Inflammatory macrophage treated with lipopolysaccharide for 1 hour (primary cell): ENCODE measurements at places on chromosomes 7 and 10.

DNA sequence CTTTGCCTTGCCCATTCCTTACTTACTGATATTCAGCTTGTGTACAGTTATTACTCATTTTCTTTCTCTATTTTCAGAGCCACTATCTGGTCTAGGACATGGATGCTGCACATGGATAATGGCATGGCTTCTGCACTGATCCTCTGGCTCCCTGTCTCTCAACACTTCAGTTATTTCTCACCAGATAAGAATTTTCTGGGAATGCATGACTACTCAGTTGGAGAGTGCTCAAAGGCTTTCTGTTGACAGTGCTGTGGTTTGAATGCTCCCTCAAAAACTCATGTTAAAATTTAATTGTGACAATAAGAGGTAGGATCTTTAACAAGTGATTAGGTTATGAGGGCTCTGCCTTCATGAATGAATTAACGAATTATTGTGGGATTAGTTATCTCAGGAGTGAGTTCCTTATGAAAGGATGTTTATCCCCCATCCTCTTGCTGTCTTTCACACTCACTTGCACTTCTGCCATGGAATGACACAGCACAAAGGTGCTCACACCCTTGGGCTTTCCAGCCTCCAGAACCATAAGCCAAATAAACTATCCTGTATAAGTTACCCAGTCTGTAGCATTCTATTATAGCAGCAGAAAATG lies 16.1 kb upstream of the PIK3CG start:
- DNase-seq, result no peak

- DNase-seq, result no peak
Measured at GRCh38 chr7:2621061-2621828, 10.5 kb upstream of the TTYH3 start.

DNA sequence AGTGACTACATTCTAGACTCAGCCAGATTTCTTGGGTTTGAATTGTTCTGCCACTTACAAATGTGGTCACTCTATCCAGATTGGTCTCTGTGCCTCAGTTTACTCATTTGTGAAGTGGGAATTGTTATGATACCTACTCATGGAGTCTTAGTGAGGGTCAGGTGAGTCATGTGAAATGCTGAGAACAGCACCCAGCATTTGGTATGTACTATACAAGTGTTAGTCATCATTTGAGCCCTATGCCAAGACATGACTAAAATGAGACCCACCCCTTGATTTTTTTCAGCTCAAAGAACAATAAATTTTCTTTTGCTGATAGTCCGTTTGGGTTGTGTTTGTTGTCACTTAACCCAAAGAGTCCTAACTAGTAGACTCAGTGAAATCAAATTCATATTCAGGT lies 92.8 kb downstream of the CHN2 start:
- no peak for DNase-seq

GRCh38 chr7:41855798-41856197 lies 152.9 kb upstream of the INHBA start:
- peak; percentile 77 for DNase-seq

- DNase-seq, result peak; percentile 56
Measured at GRCh38 chr10:104336821-104337467, 1.3 kb downstream of the ITPRIP start.

- DNase-seq, result peak; percentile 91
Measured at GRCh38 chr7:101953248-101953819, 135.9 kb downstream of the CUX1 start.

DNA sequence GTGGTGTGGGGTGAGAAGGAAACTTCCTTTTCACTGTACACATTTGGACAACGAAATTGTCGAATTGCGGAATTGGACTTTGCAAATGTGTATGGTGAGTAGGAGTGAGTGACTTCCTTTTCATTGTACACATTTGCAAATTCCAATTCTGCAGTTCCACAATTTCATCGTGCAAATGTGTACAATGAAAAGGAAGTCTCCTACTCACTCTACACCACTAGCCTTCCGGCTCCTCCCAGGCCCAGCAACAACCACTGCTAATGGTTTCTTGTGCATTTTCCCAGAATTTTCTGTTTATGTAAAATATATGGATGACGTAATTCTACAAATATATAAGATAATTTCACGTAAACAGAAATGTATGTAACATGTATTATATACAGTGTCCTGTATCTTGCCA lies 118.5 kb downstream of the ARL4A start:
- peak; percentile 93 for DNase-seq

GRCh38 chr7:44065431-44066110 lies at the start of gene PGAM2:
PGAM2 (minus strand) TSS chr7:44065567; CDS start chr7:44065529, 38 bp downstream.
- DNase-seq, result no peak

DNA sequence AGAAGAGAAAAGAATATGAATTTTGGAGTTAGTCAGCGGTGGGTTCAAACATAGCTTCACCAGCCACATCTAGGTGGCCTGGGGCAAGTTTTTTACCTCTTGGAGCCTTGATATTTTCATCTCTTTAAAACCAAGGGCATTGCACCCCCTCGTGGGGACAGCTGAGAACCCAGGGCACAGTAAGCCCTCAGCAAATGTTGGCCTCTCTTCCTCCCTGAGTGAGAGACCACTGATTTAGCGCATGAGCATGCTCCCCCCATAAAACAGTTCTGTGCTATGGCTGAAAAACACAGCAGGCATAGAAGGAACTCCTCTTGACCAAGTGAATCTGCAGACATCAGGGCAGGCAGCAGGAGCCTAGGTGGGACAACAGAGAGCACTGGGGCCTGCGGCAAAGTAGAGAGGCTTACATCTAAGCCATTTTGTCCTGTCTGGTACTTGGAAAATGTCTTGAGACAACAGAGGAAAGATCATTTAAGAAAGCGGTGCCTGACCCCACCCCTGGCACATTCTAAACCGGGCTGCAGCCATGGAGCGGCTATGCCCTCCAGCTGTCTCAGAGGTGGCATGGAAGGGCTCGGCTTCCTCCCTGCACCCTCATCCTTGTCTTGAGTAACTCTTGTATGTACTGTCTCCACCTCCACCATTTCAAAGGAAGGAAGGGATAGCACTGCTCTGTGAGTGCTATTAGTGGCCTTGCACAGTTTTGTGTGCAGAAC lies 94.7 kb downstream of the ARHGAP22 start:
- DNase-seq, result no peak

GRCh38 chr10:88474884-88475844 lies 108.0 kb downstream of the RNLS start:
- DNase-seq, result no peak

DNA sequence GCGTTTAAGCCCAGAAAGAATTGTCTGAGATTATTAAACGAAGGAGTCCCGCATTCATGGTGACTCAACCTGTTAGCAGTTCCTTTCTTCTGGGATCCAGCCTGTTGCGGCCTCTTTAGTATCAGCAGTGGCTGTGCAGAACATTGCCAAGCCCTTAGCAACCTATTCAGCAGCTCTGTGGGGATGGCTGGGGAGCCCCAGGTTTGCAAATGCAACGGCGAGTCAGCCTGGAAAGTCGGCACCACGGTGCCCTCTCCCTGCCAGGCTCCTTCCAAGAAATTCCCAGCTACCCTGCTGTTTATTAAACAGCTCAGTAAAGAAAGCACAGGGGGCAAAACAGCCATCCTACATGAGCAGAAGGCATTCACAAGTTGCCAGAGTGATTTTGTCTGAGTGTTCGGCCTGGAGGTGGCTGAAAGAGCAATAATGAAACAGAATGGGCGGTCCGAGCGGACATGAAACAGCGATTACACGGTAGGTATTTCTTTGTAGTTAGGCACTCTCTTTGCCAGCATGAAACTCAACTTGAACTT lies 198.3 kb downstream of the BAMBI start:
- DNase-seq, result no peak

DNA sequence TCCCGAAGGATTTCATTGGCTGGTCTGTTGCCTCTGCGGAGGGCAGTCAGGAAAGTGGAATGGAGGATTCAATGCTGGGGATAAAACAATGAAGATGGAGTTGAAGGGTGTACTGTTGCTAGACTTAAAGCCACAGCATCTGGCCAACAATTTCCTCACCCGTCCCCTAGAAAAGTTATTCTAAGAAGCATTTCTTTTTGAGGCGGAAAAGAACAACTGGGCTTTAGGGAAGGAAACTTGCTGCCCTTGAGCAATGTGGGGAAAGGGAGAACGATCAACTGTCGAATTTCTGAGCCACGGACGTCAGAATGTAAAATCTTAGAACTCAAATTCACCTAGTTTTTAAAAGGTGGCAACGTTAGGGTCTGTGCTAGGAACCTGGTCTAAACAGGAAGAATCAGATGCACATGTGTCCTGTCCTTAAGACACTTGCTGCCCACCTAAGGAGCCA lies 664 bp downstream of the FMC1 start:
- no peak for DNase-seq

- DNase-seq, result no peak
Measured at GRCh38 chr10:20747782-20748181, 149.3 kb downstream of the NEBL start.

DNA sequence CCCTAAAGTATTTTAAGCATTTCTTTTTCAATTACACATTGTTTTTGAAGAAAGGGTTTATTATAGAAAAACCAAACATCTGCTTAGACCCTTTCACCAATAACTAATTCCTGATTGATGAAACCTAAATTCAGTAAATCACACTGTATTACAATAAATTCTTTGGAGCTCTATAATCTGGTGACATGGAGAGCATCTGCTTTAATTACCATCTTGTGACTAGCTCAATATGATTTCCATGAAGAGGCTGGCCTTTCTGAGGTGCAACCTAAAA lies 9.7 kb downstream of the HYCC1 start:
- DNase-seq, result no peak

DNA sequence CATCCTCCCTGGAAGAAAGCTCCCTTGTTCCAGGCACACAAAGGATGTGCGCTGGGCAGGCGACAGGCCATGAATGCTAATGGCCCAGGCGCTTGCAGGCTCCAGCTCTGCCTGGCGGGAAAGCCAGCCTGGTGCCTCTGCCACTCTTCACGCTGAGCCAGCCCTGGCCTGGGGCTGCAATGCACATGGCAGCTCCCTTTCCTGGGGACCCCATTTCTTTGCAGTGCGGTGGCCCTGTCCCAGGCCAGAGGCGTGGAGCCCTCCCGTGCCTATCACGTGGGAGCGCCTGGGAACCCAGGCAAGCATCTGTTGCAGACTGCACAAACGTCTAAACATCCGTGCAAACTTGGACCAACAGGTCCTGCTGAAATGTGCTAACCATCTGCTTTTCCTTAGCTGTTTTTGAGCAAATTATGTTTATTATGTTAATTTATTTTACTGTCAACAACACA lies 152.1 kb upstream of the LYZL2 start:
- no peak for DNase-seq

- DNase-seq, result no peak
Measured at GRCh38 chr10:95783741-95784140, 27.8 kb downstream of the ENTPD1 start.

GRCh38 chr10:106978756-106979155 lies 185.8 kb downstream of the SORCS1 start:
- DNase-seq, result no peak

DNA sequence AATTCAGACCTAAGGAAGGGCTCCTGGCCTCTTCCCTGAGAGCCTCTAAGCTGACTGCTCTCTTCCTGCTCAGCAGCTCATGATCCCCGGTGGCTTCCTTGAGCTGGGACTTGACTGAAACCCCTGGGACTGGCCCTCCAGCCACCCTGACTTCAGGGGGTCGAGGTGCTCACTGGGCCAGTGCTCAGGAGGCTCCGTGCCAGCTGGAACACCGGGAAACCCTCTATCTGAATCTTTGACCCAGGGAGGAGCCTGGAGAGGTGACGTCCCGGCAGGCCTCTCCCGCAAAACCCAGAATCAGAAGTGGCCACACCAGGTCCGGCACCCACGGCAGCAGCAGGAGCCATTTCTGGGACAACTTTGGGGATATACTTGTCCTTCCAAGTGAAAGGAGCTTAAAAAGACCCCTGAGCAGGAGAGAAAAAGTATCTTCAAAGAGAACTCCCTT lies 110.7 kb downstream of the WDR37 start:
- no peak for DNase-seq

GRCh38 chr7:100825751-100826513 lies 1.4 kb downstream of the EPHB4 start:
- DNase-seq, result no peak

GRCh38 chr10:120573355-120573754 lies 116.3 kb downstream of the PLPP4 start:
- peak; percentile 40 for DNase-seq

- DNase-seq, result no peak
Measured at GRCh38 chr7:134908289-134908688, 78.0 kb upstream of the AGBL3 start.

- DNase-seq, result no peak
Measured at GRCh38 chr10:80066809-80067208, 11.7 kb upstream of the TMEM254 start.

DNA sequence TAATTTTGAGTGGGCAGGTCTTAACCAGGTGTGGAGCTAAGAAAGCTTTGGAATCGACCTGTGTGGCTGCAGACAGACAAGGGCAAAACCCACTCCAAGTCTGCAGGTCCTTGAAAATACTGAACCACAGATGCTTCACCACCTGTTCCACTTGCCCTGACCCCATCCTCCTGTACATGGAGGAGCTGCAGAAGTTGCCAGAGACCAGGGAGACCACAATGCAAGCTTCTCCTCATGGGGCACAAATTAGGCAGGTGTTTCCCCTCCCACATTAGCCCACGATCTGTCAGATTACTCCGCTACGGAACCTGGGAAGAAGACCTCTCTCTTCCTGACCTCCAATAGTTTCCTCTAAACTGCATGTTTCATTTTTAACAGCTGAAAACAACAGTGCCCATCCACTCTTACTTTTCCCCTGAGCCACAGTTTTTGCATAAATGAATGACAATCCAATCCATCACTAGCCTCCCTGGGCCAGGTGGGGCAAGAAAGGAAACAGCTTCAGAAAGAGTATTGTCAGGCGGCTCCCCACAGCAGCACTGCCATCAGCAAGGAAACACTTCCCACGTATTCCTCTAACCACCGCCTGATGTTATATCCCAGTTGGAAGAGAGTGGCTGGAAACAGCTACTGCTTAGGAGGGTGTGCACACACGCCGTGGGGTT lies 141.6 kb downstream of the PRKAG2 start:
- DNase-seq, result no peak

DNA sequence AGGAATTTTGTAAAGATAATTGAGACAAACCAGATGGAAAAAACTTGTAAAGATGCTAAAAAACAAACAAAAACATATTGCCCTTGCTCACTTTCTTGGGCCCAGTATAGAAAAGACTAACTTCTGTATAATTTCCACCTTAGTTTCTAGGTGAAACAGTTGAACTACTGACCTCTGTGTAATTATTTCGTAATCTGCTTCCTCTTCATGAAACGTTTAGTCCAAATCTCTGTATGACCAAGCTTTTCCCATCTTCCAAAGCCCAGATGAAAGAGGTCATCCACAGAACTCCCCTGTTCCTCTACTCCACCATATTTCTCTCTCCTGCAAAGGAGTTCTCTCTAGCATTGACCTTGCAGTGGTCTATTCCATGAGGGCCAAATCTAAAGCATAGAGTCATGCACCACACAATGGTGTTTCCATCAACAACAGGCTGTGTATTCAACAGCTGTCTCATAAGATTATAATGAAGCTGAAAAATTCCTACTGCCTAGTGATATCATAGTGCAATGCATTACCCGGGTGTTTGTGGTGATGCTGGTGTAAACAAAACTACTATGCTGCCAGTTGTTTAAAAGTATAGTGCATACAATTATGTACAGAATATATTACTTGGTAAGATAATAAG lies 647.6 kb downstream of the TNS3 start:
- DNase-seq, result no peak
